Femur (tissue), 1 donor: ENCODE measurements at places on chromosomes 4 and X.

DNA sequence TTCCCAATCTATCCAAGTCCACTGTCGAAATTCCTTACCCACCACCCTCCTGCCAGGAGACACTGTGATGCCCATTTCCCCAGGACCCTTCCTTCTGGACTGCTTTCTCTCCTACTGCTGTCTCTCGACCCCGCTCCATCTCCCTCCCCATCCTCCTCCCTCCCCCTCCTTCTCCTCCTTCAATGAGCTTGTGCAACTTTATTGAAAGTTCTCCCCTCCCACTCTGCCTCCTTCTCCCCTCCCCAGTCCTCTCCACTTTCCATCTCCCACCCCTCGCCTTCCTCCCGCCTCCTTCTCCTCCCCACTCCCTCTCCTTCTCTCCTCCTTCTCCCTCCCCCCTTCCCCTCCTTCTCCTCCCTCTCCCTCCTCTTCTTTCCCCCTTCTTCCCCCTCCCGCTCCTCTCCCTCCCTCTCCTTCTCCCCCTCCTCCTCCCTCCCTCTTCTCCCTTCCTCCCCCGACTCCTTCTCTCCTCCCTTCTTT, 116.6 kb upstream of the FAT1 start:
- no peak for DNase-seq

GRCh38 chrX:4151798-4152197, 438.3 kb upstream of the PRKX start:
- no peak for DNase-seq

- DNase-seq, result no peak
These were observed 14.9 kb downstream of the CCDC158 start for GRCh38 chr4:76406081-76406480.

DNA sequence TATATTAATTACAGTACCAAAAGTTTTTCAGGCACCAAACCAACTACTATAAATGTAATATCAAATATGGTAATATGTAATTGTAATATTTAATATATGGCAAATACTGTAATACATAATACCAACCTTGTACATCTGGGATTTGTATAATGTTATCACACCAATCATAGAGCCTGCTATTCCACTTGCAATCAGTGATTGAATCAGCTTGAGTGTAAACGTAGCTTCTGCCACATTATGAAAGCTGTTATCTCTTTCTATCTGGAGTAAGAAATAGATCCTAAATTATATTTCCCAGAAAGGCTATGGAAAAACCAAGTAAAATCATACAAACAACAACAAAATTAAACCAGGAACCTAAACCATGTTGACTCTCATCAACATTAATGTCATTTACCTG, 24.7 kb upstream of the NEUROG2 start:
- DNase-seq, result no peak

DNA sequence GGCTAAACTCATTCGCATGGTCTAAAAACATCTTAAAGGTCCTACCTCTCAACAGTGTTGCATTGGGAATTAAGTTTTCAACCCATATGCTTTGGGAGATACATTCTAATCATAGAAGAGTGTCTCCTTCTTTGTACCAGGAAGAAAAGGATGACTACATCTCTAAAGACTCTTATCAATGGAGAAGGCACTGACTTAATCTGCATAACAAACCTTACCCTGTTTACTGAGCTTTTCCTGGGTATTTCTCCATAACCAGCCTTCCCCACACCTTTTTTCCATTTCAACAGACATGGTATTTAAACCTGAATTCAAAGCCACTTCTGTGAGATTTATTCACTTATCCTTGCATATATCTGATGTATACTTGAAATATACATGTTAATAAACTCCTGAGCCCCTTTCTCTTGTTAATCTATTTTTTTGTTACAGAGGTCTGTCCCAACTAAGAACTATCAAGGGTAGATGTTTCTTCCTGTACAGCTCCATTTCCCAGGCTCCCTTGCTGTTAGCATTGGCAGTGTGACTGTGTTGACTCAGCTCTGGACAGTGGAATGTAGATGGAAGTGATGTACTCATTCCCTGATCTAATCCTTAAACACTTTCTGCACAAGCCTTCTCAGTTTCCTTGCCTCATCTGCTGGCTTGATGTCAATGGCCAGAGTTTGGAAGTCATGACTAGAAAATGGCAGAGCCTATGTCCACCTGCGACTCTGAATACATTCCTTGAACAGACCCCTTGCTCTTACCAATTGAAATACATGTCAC, 148.9 kb upstream of the CPEB2 start:
- DNase-seq, result no peak

DNA sequence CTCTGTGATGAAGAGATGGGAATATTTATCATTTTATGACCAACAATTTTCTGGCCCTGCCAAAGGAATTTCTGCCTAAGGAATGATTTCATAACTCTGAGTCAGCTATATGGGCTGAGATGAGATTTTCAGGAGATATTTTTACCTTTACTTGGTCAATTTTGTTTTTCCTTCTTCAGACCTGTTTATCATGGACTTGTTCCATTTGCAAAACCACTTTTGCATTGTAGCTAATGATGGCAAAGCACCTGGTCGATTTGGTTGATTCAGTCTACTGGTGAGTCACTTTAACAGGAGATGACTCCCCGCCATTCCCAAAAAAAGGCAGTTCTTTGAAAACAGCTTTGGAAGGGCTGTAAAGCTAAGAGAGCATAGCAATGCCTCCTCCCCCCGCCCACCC, 53.3 kb downstream of the TEX13A start:
- DNase-seq, result no peak

- no peak for DNase-seq
These were observed 41.0 kb upstream of the SORBS2 start for GRCh38 chr4:185852961-185853360.

GRCh38 chr4:16472537-16472936, 246.3 kb upstream of the TAPT1 start:
- no peak for DNase-seq

DNA sequence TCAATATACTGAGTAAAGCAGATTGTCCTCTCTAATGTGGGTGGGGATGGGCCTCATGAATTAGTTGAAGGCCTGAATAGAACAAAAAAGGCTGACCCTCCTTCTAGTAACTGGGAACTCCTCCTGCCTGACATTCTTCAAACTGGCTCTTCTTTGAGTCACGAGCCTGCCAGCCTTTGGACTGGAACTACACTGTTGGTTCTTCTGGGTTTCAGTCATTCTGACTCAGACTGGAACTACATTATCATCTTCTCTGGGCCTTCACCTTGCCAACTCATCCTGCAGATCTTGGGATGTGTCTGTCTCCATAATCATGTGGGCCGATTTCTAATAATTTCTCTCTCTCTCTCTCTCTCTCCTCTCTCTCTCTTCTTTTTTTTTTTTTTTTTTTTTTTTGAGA, 26.9 kb upstream of the CT47C1 start:
- no peak for DNase-seq

DNA sequence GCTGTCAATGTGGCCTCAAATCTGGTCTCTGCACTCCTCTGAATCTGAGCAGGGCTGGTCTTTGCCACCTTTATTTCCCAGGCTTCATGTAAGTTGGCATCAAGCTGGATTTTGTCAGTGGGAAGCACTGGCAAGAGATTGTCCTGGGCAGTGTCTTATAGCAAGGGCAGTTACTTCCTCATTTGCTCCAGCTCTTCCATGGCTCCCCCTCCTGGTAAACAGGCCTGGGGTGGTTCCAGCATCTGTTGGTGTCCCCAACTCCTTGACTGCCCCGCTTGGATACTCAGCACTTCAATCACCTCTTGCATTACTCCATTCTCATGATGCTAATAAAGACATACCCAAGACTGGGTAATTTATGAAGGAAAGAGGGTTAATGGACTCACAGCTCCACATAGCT, 15.0 kb upstream of the REST start:
- DNase-seq, result no peak

DNA sequence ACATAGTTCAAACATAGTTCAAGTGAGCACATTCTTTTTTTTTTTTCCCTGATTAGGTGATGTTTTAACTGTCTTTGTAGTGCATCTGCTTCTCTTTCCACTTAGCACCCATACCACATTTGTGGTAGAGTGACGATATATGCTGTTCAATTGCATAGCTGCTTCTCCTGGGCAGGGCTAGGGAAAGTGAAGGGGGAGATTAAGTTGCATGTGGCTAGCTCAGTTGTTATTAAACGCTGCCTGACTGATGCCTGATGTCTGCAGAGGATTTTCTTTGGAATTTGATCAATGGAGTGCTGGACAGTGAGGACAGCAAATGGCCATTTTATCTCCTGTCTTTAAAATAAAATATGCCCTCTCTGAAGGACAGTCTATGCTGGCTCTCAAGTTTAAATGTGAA, 63.7 kb downstream of the ANK2 start:
- no peak for DNase-seq

DNA sequence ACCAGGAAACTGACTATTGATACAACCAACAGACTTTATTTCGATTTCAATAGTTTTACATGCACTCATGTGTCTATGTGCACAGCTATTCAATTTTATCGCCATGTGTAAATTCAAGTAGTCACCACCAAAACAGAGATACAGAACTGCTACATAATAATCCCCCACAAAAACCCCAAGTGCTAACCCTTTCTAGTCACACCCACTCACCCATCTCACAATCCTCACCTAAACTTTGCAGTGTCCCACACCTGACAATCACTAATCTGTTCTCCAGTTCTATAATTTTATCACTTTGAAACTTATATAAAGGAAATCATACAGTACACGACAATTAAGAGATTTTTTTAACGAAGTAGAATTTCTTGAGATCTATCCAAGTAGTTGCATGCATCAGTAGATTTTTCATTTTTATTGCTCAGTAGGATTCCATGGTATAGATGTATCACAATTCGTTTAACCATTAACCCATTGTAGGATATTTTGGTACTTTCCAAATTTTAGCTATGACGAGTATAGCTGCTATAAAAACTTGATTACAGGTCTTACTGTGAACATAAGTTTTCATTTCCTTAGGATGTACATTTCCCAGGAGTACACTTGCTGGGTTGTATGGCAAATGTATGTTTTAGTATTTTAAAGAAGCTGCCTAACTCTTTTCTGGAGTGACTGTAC, 85.9 kb downstream of the CASK start:
- no peak for DNase-seq

DNA sequence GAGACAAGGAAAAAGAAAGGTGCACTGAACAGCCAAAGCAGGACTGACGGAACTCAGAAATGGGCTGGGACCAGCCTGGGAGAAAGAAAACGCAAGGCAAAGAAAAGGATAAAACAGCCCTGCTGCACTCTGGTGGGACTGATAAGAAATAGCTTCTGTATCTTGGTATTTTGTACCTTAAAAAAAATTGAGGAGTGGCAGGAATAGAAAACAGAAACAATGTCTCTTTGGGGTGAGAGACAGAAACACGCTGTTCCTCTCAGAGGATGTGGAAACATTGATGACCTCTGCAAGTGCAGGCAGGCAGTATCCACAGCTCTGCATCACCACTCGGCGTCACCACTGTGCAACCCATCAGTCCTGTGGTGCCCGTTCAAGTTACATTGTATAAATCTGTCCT, 152.5 kb upstream of the SPRY1 start:
- DNase-seq, result no peak

GRCh38 chr4:170079981-170080380, 9.8 kb downstream of the AADAT start:
- DNase-seq, result no peak

GRCh38 chr4:23782778-23783437, 106.9 kb downstream of the PPARGC1A start:
- no peak for DNase-seq

- DNase-seq, result peak; percentile 36
These were observed 1.0 kb downstream of the SHISA3 start for GRCh38 chr4:42398171-42398870.

DNA sequence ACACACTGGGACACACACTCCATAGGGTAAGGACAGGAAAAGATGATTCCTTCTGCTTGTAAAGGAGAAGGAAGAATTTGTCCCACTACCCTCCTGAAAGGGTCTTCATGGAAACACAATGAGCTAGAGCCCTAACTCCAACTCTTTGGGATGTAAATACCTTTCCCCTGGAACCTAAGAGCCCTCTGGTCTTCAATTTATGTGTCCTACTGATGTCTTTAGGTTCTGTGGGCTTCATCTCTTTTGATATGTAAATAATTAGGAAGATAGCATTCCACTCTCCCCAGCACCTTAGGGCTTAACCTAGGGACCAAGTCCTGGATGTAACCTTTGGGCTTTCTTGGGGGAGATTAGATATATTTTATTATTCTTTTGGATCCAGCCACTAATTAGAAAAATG, 38.3 kb downstream of the PF4 start:
- DNase-seq, result no peak

GRCh38 chr4:105352826-105353225, 121.0 kb downstream of the PPA2 start:
- no peak for DNase-seq

- peak; percentile 51 for DNase-seq
These were observed 2.5 kb downstream of the CXorf38 start for GRCh38 chrX:40644821-40645358.

DNA sequence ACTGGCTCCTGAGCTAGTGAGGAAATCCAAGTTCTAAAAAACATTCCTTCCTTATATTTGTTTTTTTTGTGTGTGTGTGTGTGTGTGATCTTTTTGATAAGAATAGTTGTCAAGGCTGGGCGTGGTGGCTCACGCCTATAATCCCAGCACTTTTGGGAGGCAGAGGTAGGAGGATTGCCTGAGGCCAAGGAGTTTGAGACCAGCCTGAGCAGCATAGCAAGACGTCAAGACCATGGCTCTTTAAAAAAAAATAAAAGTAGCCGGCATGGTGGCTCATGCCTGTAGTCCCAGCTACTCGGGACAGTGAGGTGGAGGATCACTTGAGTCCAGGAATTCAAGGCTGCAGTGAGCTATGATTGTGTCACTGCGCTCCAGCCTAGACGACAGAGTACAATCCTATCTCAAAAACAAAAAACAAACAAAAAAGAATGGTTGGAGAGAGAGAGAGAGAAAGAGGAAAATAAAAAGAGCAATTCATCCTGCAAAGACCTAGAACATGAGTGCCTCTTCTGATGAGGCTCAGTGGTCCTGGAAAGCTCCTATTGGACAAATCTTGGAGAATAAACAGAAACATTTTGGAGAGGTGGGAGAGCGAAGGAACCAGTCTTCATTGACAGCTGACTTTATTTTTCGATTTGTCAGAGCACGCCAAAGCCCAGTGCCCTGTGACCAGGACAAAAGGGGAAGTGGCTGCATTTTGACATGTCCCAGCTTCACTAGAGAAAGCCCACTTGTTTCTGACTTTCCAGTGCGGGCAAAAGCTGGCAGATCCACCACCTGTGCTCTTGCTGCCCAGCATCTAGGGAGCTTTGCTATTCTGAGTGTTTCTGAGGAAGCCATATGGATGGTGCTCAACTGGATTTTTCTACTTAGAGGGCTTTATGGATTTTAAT, 244.7 kb downstream of the PALLD start:
- DNase-seq, result no peak

DNA sequence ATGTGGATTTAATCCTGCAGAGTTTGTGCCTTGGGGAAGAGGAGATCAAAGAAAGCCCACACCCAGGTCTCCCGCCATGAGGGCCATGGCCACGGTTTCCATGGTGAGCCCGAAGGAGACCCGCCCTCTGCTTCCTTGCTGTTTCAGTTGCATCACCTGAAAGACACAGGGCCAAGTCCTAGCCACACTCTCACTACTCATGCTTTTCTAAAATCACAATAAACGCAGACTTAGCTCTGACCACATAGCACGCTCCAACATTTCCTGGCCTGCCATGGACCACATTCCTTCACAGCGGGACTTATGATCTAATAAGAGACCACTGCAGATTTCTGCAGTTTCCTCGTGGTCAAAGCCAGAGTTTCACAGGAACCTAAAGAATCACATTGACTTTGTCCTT, 426.0 kb upstream of the NR3C2 start:
- no peak for DNase-seq

- no peak for DNase-seq
These were observed 41.1 kb downstream of the AMMECR1 start for GRCh38 chrX:110276778-110277177.
